A673 (cell line): ENCODE measurements at places on chromosomes 2 and 18.
A peak's percentile ranks its signal among the peaks of the same experiment; 100 is the strongest.

DNA sequence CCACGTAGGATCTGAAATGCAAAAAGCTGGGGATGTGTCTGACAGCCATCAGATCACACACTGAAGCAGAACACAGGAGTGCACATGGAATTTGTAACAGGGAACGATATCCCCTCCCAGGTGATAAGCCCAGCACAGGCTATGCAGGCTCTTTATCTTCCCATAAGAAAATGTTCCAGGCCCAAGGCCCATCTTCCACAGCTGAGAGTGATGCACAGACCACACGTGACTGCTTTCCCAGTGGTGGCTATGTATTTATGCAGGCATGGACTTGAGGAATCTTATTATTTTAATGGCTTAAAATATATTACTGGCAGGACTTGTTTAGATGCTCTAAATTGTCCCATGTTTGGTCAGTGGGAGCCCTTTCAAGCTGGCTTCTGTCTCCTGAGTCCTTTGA, 70.5 kb upstream of the AFF3 start:
- DNase-seq = no peak

DNA sequence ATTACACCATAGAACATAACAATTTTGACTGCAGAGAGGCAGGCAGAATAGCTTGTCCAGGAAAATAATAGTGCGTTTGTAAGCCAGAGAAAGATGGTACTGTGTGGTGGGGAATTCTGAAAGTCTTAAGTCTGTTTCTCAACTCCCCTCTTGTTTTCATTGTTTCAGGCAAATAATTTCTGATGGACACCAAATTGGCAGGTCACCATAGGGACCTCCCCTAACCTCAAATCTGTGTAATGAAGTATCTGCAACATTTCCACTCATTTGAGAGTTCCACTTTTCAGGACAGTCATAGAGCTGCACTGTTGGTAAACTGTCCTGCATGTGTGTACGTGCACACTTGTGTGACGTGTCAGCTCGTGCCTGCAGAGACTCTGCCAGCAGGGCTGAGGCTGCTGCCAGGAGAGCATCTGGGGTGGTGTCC, 195.6 kb downstream of the AGAP1 start:
- no peak for DNase-seq

- DNase-seq = no peak
Observed at GRCh38 chr2:120766470-120767351, 31.0 kb downstream of the GLI2 start.

DNA sequence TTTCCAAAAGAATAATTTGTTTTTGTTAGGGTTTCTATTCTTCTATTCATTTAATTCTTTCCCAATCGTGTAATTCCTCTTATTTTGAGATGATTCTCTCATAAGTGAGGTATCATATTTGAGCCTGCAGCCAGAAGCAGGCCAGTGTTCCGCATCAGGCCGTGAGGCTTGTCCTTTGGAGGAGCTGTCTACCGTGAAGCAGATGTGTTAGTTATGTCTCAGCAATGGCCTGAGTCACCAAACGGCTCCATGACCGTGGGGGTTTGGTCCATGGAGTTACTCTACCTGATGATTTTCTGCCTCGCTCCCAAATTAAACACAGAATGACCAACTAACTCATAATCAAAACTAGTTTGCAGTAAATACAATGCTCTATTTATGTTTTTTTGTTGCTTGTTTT, 64.2 kb upstream of the TMEM87B start:
- DNase-seq = no peak

DNA sequence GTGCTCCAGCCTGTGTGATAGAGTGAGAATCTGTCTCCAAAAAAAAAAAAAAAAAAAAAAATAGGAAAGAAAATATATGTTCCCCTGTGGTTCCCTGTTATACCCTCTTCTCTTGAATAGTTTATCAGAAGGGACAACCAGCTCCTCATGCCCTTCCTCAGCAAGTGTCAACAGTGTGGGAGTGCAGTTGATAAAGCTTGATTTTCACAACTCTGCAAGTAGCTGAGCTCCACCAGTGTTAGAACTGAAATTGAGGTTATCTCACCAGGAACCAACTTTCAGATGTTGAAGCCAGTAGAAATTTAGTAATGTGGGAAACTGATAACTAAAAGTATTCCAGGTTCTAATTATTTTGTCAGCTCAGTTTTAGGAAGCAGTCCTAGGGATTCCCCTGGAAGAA, 25.1 kb downstream of the NEDD4L start:
- no peak for DNase-seq

- no peak for DNase-seq
Observed at GRCh38 chr2:11480859-11481258, 14.9 kb upstream of the E2F6 start.

GRCh38 chr2:195520671-195521155, 136.3 kb upstream of the SLC39A10 start:
- no peak for DNase-seq

- no peak for DNase-seq
Observed at GRCh38 chr2:109436610-109437225, 177.0 kb downstream of the SEPTIN10 start.

GRCh38 chr2:35787302-35788031, 568.1 kb upstream of the CRIM1 start:
- no peak for DNase-seq

GRCh38 chr2:190469771-190470170, 61.6 kb downstream of the MFSD6 start:
- peak; percentile 20 for DNase-seq

DNA sequence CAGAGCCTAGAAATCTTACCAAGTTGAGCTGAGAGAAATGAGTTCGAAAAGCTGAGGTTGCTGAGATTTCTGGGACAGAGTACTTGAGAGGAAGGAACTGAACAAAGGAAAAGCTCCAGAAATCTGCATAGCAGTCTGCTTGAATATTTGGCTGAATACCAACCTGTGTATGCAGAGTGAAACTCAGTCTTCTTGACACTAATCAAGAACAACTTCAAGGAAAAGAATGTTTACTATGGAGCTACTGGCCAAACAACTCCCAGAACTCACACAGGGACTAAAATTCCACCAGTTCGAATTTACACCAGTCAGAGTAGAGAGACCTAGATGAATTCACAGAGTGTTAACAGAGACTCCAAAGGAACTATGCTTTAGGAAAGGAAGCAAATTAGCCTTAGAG, 66.5 kb downstream of the USP37 start:
- DNase-seq = peak; percentile 54

GRCh38 chr2:41933046-41933420, 114.8 kb upstream of the PKDCC start:
- DNase-seq = no peak

DNA sequence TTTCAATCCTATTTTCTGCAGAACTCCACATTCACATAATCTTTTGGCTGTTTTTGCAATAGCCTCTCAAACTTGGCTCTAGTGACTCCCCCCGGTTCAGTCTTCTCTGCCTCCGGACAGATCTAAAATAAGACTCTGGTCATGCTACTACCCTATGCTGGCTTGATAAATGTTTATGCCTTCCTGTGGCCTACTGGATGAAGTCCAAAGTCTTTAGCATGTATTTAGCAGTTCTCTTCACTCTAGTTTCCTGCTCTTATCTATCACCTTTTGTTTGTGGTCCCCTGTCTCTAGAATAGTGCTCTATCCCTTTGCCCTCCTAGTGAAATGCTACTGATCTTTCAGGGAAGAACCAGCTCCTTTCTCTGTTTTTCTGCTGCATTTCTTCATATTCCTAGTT, 14.4 kb downstream of the ADCYAP1 start:
- DNase-seq = no peak

- DNase-seq = no peak
Observed at GRCh38 chr2:20485612-20486388, 38.9 kb downstream of the RHOB start.

DNA sequence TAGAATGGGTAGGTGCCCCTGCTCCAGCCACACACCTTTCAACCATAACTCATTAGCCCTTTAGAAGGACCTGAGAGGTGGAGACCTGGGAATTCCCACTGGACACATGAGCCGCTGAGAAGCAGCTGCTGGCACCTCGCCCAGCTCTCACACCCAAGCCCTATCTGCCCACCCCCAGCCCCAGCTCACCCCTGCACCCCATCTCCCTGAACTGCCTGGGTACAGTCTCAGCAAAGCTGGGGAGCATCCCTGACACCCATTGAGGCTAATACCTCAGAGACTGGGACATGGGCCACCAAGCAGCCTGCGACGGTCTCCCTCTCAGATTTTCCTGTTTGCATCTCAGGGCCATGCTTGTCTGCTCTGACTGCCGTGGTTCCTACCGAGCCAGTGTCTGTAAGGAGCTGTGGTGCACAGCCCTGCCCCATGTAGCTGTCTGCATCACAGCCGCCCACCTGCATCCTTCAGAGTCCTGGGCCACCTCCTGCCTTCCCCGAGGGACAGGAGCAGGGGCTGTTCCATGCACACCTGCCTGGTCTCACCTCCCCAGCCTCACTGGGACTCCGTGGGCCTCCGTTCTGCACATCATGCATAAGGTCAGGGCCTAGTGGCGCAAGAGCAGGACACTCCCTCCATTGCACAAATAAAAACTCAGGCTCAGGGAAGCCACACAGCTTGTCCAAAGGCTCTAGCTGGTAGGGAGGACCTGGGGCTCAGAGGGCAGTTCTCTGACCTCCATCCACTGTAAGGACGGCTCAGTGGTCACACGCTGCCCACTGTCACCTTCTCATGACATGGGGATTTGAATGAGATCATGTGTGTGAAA, 90.0 kb downstream of the SEPTIN10 start:
- no peak for DNase-seq
